ENCODE measurements at places on chromosomes 3 and 15.

DNA sequence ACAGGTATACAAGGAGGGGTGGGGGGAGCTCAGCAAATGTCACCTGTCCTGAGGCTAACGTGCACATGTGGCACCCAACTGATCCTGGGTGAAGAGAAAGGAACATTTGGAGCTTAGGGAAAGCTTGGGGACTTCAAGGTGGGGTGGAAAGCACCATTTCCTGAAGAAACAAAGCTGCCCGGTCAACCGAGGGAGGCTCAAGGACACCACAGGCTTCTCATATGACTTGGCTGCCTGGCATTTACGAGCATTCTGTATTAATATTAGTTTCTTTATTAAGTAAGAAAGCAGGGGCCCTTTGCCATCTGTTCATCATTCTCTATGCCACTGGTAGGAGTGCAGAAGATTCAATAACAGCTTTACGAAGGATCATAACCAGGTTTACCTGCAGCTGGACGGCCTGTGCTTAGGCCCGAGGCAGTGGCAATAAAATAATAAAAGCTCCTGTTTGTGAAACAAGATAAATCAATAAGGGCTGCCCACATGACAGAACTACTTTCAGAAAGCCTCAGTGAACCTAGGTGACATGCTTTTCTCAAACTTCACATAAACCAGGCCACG is 54.0 kb downstream of the ETV5 start:
- no peak for DNase-seq

GRCh38 chr15:43258781-43259180 is 7.9 kb downstream of the TGM5 start:
- DNase-seq: no peak

- no peak for DNase-seq
These were observed 661 bp upstream of the PARP14 start for GRCh38 chr3:122679882-122680474.

DNA sequence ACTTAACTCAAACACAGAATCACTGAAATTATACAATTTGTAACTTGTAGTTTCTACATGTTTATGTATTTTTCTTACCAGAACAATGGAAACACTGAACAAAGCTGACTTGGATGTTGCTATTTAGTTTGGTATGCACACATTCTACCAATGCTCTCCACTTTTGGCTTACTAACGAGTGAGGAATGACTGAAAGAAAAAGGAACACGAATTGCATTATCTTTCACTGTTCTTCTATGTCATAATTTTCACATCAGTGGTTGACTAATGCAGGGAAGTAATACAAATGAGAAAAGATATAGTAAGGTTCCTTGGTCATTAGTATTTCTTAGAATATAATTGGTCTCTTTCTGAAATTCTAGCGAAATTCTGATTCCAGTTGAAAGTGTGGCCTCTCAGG is 9.8 kb upstream of the CNTN3 start:
- DNase-seq: no peak

DNA sequence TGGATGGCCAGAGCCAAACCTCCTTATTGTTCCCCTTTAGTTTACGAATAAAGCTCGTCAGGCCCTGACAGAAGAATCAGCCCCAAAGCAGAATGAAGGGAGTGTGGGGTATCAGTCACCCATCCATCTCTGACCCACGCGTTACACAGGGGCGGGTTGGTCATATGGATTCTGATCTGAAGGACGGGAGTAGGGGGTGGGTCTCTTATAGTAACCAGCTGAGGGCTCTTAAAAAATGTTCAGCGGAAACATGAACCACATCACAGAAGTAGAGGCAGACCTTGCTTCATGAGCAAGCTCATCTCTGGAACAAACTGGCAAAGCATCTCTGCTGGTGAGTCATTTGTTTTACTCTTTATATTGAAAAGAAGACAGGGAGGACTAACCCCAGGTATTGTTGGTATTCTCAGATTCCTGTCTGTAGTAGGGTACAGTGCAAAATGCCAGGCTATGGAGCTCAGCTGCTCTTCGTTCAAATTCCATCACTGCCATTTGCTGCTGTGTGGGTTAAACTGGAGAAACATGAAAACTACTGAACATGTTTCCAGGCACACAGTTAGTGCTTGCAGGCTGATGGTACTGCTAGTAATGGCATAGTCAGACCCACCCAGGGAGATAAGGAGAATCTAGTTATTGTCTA is at the start of gene CXCR6:
Gene CXCR6, plus strand, starts transcription at position 258 of the 640 bp plus-strand sequence. CDS start 3,018 bp downstream, outside the sequence.
- peak; percentile 33 for DNase-seq

DNA sequence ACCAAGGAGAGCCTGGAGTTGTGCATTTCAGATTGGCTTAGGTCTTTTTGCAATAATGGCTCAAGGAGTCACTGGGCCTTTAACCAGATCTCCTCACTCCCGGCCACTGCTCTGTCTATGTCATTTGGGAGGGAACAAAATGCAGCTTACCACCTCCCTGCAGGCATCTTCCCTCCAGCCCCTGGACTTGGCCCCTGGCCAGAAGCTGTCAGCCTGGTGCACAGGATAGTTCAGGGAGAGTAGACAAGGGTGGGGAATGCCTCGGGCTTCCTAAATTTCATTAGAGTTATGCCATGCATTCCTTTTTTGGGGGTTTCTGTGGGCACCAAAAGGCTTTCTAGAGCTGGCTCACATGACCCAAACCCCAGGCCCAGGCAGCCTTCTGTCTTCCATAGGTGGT is 70.2 kb upstream of the HRH1 start:
- no peak for DNase-seq

GRCh38 chr3:120528163-120528562 is 68.0 kb upstream of the NDUFB4 start:
- no peak for DNase-seq

- no peak for DNase-seq
These were observed 70.7 kb downstream of the CYP19A1 start for GRCh38 chr15:51267703-51268083.

GRCh38 chr15:55977231-55977630 is 16.2 kb downstream of the NEDD4 start:
- no peak for DNase-seq

DNA sequence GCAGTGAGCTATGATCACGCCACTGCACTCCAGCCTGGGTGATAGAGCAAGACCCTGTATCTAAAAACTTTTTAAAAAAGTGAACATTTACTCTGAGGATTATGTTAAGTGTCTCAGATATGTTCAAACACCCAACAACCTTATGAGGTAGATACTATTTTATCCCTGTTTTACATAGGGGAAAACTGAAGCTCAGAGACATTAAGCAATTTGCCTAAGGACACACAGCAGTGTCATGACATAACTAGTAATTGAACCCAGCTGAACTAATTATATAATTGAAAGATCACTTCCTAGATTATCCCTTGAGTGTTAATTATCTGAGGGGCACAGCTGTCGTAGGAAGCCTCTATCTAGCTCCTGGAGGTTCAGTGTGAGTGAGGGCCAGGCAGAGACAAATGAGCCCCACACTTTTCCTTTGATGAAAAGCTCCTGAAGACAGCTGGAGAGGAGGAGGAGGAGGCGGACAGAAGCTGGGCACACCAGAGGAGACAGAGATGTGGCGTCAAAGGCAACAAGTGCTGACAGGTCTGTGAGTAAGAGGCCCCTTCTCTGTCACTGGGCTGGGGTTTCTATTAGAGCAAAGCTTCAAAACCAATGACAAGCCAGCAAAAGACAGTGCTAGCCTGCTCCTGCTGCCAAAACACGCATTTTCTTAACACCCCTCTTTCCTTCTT is 20.5 kb downstream of the TRH start:
- DNase-seq: no peak

- DNase-seq: no peak
These were observed 18.2 kb upstream of the PSTPIP1 start for GRCh38 chr15:76976572-76977270.

DNA sequence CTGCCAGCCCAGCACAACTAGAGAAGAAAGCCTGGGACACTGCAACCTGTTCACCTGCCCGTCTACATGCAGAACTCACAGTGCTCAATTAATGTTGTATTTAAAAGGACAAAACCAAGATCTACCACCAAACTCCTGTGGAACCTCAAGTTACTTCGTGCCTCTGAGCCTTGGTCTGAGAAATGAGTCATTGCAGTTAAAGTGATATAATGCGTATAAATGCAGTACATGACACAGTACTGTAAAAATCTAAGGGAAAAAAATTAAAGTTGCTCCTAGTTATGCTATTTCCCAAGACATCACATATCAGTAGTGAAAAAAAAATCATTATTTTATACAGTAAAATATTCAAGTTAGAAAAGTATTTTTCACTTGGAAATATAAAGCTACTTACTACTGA is 138.9 kb downstream of the ZIC4 start:
- no peak for DNase-seq

DNA sequence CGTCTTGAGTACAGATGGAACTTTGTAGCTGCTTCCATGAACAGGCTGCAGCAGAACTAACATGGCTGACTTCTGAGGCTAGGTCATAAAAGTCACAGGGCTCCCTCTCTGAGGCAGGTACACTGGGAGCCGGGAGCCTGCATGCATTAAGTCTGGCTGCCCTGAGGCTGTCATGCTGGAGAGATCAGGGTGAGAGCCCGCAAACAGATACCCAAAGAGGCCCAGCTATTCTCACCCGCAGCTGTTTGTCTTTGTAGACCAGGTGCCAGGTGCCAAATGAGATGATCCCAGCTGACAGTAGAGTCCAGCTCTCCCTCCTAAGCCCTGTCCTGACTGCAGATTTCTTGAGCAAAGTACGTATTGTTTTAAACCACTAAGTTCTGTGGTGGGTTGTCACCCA is 8.6 kb upstream of the SLCO3A1 start:
- DNase-seq: no peak

DNA sequence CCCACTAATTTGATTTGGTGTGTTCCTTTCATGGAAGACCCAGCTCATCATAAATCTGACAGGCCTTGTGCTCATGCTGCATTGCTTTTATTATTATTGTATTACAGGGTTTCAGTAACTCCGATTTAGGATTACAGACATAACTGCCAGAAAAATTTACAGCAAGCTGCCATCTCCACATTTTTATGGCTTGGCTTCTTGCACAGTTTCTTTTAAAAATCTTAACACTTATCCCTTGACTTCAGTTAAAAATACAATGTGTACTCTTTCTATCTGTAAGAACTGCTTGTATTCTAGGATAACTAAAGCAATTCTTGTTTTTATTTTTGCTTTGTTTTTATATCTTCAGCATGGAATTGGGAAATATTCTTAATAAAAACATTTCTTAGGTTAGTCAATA is 612.2 kb downstream of the DIPK2A start:
- no peak for DNase-seq

DNA sequence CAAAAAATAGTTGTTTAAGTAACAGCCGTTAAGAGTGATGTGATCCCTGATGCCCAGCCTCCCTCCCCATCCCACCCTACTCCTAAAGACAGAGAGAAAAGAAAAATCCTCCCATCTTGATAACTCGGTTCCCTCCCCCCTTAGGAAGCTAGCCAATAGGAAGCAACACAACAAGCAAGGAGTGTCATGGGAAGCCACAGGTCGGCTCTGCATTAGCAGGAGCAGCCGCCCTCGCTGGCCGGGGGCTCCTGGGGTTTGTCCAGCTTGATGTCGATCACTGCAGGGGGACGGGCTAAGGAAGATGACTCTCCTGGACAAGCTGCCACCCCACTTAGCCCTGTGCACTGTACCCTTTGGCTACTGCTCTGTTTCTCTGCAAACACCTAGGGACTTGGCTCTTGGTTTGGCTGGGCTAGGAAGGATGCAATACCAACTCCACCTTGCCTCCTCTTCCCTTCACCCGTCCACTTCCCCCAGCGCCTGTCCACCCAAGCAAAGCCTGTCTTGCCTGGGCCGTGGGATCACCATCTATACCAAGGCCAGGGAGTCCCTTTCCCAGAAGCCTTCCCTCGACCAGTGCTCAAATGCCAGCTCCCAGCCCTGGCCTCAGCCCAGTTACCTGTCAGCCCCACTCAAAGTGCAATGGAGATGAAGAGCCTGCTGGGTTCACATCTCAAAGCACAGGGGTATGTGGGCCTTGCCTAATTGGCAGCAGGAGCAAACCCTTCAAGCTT is 23.1 kb downstream of the SRPRB start:
- no peak for DNase-seq

- no peak for DNase-seq
These were observed 398.0 kb downstream of the NAALADL2 start for GRCh38 chr3:175257123-175257522.

DNA sequence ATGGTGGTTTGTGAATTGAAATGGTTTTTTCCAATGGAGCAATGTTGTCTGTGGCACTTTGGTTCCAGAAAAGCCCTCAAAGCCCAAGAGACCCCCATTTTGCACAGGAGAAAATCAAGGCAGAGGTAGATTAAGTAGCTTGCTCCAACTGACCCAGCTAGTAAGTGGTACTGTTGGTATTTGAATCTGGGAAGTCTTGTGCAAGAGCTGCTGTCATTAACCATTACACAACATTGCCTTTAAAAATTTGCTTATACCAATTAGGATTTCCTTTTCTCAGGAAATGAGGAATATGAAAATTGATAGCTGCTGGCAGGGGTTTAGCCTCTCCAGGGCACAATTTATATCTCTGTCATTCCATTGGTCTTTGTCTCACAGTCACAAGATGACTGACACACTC is 102.4 kb upstream of the UBE3A start:
- DNase-seq: no peak

DNA sequence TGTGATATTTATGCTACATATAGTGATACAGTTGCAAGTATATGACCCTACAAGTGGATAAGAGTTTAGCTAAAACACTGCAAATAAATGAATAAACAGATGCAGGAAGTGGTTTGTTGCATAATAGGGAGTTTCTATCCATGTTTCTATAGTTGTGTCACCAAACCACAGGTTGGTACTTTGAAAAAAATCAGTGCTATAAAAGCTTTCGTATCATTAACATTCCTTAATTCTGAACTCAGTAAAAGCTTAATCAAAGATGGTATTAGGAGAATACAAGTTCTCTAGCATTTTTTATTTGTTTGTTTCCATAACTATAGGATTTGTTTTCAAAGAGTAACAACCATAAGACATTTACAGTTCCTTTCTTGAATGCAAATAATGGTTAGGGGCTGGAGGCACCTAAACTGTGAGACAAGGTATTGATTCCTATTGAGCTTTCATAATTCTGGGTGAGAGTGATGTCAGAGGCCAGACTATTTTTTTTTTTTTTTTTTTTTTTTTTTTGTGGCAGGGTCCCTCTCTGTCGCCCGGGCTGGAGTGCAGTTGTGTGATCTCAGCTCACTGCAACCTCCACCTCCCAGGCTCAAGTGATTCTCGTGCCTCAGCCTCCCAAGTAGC is 29.6 kb downstream of the CPOX start:
- DNase-seq: peak; percentile 30

GRCh38 chr3:108342837-108343486 is 46.6 kb downstream of the HHLA2 start:
- no peak for DNase-seq

- DNase-seq: peak; percentile 74
These were observed 6.4 kb downstream of the CELSR3 start for GRCh38 chr3:48656061-48656840.
